Esophagus muscularis mucosa (tissue), 4 donors: ENCODE measurements at places on chromosomes 11 and 22. TPM values are rescaled to one million over a fixed set of nuclear protein-coding genes. Genes with fewer than 3 reads are reported as not detected.
A peak's percentile ranks its signal among the peaks of the same experiment; 100 is the strongest.

TCN1 gene
- total RNA-seq, result not detected

RASD2 gene
- total RNA-seq, result 53.6 TPM

TMPRSS6 gene
- not detected for total RNA-seq

DNA sequence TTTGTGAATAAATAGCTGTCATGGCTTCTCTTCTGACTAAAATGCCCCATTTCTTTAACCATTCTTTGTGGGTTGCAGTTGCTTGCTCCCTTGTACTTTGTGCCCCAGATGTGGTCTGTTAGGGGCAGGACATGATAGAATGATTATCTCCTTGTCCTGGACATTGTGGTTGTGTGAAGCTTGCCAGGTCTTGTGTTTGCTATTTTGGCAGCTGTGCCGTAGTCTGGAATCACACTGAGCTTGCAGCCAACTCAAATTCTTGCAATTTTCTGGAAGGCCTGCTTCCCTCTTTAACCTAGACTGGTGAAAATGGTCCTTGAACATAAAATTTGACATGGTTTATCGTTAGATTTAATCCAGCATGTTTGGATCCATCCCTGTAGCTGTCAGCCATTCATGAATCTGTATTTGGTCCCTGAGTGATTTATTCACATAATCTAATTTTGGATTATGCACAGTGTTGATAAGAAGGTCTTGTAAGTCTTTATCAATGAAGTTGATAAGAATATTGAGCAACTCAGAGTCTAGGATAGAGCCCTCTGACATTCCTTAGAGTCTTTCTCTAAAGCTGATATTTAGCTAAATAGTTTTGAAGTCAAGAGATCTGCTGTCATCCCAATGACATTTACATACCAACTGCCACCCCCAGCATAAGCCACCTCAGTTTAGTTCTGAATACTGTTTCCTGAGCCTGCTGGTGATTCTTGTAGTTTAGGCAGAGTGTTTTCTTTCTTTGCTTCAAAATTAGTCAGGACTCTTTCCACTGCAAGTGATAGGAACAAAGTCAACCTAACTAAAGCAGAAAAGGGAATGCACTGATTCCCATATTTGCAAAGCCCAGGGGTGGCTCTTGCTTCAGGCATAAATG is 9.8 kb downstream of the SPON1 start:
- H3K4me3 ChIP-seq, result no peak overlapping the region
- H3K4me1 ChIP-seq, result peaks cover 32% of the 10 kb centered on the region
- no peaks in the 10 kb centered on the region for H3K36me3 ChIP-seq
- peak; percentile 80 for DNase-seq
- no peak overlapping the region for H3K27ac ChIP-seq

DNA sequence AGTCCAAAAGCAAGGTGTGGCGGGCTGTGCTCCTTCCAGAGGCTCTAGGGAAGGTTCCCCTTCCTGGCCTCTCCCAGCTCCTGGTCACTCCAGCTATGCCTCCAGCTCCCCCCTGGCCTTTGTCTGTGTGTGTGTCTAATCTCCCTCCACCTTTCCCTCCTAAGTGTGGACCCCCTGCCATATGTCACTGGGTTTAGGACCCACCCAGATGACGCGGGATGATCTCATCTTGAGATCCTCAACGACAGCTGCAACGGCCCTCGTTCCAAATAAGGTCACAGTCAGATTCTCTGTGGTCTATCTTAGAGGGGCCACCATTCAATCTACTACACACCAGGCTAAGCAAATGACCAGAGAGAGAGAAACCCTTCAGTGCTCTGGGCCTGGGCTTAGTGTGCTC is 107.9 kb downstream of the ARHGAP8 start:
- DNase-seq, result no peak
- H3K27me3 ChIP-seq, result no peaks in the 10 kb centered on the region
- no peak overlapping the region for H3K27ac ChIP-seq
- no peaks in the 10 kb centered on the region for H3K4me1 ChIP-seq
- H3K4me3 ChIP-seq, result no peak overlapping the region
- H3K36me3 ChIP-seq, result no peaks in the 10 kb centered on the region

DNA sequence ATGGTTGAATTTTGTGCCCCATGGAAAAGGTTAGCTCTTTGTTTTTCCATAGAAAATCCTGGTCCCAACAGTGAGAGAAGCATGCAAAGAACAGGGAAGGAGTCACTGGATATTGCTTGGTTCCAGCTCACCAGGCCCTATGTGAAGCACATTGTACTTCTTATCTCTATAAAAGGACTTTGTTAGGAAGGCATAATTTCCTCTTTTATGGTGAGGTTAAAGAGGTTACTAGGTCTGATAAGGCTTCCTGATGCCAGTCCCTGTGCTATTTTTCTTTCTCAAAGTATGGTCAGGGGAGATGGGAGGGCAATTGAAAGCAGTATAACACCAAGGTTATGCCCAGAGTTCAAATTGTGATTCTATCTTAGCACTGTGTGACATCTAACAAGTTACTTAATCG is 162.6 kb downstream of the KIF18A start:
- no peak for DNase-seq
- no peak overlapping the region for H3K27ac ChIP-seq
- H3K36me3 ChIP-seq, result no peaks in the 10 kb centered on the region
- H3K4me3 ChIP-seq, result no peak overlapping the region
- H3K27me3 ChIP-seq, result no peaks in the 10 kb centered on the region
- no peaks in the 10 kb centered on the region for H3K4me1 ChIP-seq

GRCh38 chr11:32829680-32830412 is at the start of gene PRRG4:
Gene PRRG4, plus strand, starts transcription at chr11:32829927. Its CDS starts 603 bp downstream, at chr11:32830530.
- H3K4me3 ChIP-seq, result peak within 1 kb of the TSS; percentile 60
- no peak for DNase-seq
- H3K36me3 ChIP-seq, result no peaks in the 10 kb centered on the region
- peak within 1 kb of the TSS; percentile 46 for H3K27ac ChIP-seq

DNA sequence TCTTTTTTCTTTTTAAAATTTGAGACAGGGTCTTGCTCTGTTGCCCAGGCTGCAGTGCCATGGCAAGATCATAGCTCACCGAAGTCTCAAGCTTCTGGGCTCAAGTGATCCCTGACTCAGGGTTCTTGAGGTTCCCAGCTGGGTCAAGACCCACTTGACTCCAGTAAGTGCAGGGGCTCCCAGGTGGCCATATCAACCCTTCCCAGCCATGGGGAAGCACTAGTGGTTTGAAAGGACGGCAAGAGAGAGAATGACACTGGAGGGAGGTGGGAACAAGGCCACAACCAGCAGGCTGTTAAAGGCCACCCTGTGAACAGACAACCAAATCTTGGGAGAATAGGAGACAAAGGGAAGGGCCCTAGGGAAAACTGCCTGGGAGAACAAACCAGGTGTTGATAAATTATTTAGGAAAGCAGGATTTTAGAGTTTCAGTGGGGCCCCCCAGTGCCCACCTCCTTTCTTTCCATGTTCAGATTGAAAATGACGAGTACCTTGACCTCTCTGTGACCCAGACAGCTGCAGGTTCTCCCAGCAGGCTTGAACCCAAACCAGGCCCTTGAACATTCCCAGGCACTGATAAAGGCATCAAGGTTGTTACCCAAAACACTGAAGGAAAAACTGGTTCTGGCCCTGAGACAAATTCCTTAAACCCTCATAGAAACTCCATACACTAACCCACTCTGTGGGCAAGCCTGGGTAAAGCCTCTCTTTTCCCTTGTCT is 28.8 kb downstream of the KLHL22 start:
- peaks cover 17% of the 10 kb centered on the region for H3K4me1 ChIP-seq
- no peak overlapping the region for H3K4me3 ChIP-seq
- no peak for DNase-seq
- peaks cover 29% of the 10 kb centered on the region for H3K36me3 ChIP-seq

- no peak for DNase-seq
- H3K36me3 ChIP-seq, result peaks cover 9% of the 10 kb centered on the region
- H3K27me3 ChIP-seq, result no peaks in the 10 kb centered on the region
- H3K27ac ChIP-seq, result peak overlapping the region; percentile 86
These were observed 34.3 kb downstream of the TSPAN18 start for GRCh38 chr11:44760917-44761550.

DNA sequence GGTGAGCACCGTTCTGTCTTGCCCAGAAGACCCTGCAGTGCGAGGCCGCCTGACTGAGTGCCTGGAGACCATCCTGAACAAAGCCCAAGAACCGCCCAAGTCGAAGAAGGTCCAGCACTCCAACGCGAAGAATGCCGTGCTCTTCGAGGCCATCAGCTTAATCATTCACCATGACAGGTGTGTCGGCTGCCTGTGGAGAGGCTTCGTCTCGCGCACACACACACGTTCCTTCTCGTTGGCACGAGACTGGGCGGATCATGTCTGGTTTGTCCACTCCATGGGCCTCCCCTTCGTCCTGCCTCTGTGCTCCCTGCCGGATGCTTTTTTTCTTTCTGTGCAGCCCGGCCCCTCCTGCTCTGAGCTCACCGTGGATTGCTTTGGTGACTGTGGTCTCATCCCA is 51.1 kb downstream of the MUC6 start:
- DNase-seq, result no peak
- peaks cover 100% of the 10 kb centered on the region for H3K36me3 ChIP-seq
- no peaks in the 10 kb centered on the region for H3K27me3 ChIP-seq
- H3K27ac ChIP-seq, result no peak overlapping the region
- H3K4me1 ChIP-seq, result no peaks in the 10 kb centered on the region

DNA sequence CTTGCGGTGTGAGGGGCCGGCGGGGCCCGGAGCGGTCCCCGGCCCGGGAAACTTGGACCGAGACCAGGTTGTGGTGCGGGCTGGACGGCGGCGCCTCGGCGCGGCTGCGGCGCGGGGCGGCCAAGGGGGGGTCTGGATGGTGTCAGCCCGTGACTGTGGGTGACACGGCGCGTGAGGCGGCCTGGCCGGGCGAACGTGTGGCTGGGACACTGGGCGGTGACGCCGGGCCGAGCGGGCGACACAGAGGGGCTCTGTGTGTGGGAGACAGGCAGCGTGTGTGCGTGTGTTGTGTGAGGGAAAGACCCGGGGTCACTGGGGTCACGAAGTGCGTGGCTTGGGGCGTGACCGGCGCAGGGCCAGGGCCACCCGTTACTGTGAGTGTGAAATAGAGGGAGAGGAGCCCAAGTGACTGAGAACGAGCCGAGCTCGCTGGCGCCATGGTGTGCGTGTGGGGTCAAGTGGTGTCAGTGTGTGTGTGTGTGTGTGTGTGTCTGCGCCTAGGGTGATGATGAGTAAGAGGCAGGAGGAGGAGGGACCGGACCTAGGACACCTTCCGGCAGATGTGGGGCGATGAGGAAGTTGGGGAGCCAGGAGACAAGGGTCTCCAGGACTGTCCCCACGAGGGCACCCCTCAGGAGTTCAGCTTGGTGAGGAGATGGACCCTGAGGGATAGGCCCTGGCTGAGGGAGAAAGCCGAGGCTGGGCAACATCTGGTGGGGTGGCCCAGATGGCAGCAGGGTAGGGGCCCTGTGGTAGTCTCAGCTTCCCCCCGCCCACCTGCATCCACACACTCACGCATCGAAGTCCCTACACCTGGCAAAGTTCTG is 817 bp downstream of the RELT start:
- peaks cover 38% of the 10 kb centered on the region for H3K4me1 ChIP-seq
- no peaks in the 10 kb centered on the region for H3K27me3 ChIP-seq
- peak overlapping the region; percentile 82 for H3K27ac ChIP-seq
- DNase-seq, result no peak
- no peaks in the 10 kb centered on the region for H3K36me3 ChIP-seq

GRCh38 chr11:3104051-3104714 is 47.0 kb upstream of the CARS1 start:
- H3K4me1 ChIP-seq, result peaks cover 5% of the 10 kb centered on the region
- H3K27me3 ChIP-seq, result no peaks in the 10 kb centered on the region
- no peak overlapping the region for H3K4me3 ChIP-seq

- H3K36me3 ChIP-seq, result no peaks in the 10 kb centered on the region
- peaks cover 22% of the 10 kb centered on the region for H3K4me1 ChIP-seq
- no peak for DNase-seq
- peak overlapping the region; percentile 92 for H3K4me3 ChIP-seq
- H3K27ac ChIP-seq, result peak overlapping the region; percentile 87
These were observed 624 bp downstream of the TMEM41B start for GRCh38 chr11:9313648-9314290.

DNA sequence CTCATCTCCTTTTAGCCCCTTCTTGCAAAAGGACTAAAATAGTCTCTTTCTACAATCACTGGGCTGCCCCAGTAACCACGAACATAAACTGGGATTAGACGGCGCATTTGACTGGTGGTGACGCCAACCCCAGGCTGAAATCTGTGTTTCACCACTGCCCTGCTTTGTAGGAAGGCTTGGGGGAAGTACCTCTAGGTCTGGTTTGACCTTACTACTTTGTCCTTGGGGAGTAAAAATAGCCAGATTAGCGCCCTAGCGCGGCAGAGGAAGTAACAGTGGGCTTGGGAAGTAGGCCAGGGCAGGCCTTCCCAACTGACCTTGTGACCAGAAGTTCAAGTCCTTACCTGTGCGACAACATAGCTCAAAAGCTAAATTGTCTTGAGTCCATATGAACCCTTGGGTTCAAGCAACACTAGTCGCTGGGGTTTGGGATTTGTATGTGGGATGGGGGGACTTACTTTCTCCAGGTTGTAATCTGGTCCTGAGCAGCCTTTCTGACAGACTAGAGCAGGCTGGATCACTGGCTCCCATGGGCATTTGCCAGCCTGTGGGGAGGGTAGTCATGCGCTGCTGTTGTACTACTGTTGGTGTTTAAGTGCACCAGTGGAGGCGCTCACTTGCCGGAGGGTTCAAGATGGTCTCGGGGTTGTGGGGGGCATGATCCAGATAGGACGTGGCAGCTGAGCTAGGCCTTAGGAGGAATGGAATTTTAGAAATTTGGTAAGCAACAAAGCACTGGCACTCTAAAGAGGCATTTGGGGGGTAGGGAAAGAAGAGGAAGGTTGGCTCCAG is 953 bp upstream of the PACS1 start:
- H3K4me1 ChIP-seq, result peaks cover 41% of the 10 kb centered on the region
- peak overlapping the region; percentile 92 for H3K4me3 ChIP-seq
- peak overlapping the region; percentile 88 for H3K27ac ChIP-seq
- peaks cover 41% of the 10 kb centered on the region for H3K36me3 ChIP-seq
- no peak for DNase-seq

- no peak overlapping the region for H3K4me3 ChIP-seq
- no peaks in the 10 kb centered on the region for H3K27me3 ChIP-seq
- peaks cover 6% of the 10 kb centered on the region for H3K4me1 ChIP-seq
- no peak for DNase-seq
These were observed 93.8 kb downstream of the CEP164 start for GRCh38 chr11:117421476-117421875.

DNA sequence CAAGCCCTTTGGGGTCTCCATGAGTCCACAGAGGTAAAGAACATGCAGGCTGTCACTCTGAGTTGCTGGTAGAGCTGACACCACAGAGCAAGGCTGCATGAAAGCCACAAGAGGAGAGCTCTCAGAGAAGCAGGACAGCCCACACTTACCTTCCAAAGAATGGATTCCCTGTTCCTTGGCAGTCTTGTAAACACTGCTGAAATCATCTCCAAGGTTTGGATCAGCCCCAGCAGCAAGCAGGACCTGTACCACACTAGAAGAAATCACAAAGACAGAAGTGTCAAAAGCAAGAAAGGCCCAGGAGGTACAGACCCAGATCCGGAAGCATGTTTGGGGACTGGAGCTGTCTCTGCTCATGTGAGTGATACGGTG is 54.2 kb downstream of the CLPB start:
- no peak overlapping the region for H3K4me3 ChIP-seq
- H3K4me1 ChIP-seq, result peaks cover 29% of the 10 kb centered on the region
- no peaks in the 10 kb centered on the region for H3K36me3 ChIP-seq
- peak overlapping the region; percentile 42 for H3K27ac ChIP-seq
- peak; percentile 68 for DNase-seq

- DNase-seq, result no peak
- H3K4me1 ChIP-seq, result no peaks in the 10 kb centered on the region
- H3K36me3 ChIP-seq, result no peaks in the 10 kb centered on the region
- no peaks in the 10 kb centered on the region for H3K27me3 ChIP-seq
- no peak overlapping the region for H3K4me3 ChIP-seq
- no peak overlapping the region for H3K27ac ChIP-seq
These were observed 515.9 kb downstream of the JRKL start for GRCh38 chr11:96905663-96906062.
